ENCODE measurements at places on chromosomes 2 and 18.
A peak's percentile ranks its signal among the peaks of the same experiment; 100 is the strongest.

DNA sequence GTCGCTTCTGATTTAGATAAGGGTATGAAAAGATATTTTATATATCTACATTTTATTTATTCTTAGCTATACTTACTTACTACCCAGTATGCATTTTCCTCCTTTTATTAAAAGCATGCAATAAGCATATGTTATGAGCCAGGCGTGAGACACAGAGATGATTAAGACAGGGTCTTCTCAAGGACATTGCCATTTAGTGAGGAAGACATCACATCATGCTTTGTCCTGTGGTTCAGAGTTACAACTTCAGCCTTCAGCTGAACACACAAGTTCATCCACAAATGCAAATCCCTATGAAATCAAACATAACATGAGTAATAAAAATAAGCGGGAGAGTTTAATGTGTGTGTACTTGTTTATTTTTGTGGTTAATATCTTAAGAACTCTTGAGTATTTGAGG, 30.2 kb downstream of the GRHL1 start:
- no peak for DNase-seq

- no peak for DNase-seq
Measured at GRCh38 chr2:105697781-105698449, 46.8 kb upstream of the NCK2 start.

DNA sequence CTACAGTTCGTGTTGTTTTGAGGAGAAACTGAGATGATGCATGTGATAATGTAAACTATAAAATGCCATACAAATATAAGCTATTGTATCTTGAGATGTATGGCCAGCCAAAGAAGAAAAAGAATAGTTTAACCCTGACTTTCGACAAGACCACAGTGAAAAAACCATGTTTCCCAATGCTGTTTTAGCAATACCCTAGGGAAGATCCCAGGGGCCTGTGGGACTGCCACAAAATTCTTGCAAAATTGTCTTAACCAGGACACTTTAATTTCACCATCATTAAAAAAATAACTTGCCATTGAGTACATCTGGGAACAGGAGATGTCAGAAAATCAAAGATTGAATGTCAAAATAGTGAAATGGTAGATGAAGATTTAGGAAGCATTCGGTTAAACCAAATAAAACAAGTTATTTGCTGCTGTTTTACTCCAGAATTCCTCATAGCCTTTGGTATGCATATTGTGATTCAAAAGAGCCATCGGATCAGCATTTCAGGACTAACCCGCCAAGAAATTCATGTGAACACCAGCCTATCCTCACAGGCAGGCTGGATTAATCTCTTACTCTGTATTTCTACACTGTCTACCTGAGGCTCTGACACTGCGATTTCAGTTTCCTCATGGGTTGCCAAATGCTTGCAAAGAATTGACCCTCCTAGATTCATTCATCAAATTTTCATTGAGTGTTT, 49.0 kb upstream of the SP3 start:
- DNase-seq, result no peak

GRCh38 chr18:57569133-57569532, 17.4 kb downstream of the FECH start:
- no peak for DNase-seq

DNA sequence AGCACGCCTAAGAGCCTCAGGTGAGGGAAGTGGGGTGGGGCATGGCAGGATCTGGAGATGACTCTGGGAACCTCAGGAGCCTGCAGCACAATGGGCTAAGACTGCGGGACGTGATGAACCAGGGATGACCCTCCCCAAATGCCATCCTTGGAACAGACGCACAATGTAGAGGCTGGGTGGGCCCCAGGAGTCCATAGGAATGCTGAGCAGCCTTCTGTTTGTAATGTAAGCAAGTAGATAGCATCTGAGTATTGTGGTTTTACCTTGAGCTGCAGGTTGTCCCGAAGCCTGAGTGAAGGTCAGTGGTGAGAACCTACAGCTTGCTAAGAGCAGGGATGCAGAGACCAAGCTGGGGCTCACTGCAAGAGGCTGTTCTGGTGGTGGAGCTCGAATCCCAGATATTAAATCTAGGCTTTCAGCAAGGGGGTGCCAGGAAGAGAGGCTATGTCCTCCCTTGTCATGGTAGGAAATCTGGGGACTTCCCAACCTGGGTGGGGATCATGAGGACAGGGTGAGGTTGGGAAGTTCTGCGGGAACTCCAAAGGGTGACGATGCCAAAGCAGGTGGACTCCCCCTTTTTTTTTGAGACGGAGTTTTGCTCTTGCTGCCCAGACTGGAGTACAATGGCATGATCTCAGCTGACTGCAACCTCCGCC, 5.8 kb downstream of the SCTR start:
- no peak for DNase-seq

- peak; percentile 77 for DNase-seq
Measured at GRCh38 chr2:190718652-190719526, 70.0 kb downstream of the NAB1 start.

All from stimulated activated CD4-positive, alpha-beta T cell treated with anti-CD3 and anti-CD28 coated beads, Interleukin-15, amount 100 ng/mL, for 48 hours (primary cell).